ENCODE measurements at places on chromosomes 2 and 18.

GRCh38 chr2:226767056-226767813 is 32.4 kb downstream of the IRS1 start:
- DNase-seq: no peak

DNA sequence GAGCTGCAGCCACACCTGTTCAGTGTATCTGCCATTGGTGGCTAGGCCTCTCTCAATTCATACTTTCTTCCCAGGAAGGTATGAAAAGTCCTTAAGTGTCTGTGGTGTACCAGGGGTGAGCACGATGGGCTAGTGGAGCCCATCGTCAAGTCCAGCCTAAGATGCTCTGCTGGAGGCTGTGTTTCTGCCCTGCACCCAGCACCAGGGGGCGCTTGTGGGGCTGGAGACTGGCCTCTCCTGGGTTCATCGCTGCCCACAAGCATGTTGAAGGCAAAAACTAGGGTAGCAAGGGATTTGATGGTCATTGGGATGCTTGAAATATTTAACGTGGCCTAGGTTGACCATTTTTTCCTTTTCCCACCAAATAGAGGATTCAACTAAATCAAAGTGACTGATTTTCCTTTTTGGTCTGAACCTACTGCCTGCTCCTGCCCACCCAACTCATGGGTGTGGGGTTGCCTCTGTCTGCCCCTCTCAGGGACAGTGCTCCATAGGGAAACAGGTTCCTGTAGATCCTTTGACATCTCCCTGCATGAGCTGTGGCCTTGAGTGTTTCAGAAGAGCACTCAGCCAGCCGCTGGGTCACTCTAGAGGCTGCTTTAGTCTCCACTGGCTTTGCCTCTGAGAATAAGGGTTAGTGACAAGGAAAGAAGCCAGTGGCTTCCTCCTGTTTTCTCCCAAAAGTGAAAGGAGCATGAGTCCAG is 59.0 kb downstream of the TPGS2 start:
- no peak for DNase-seq

DNA sequence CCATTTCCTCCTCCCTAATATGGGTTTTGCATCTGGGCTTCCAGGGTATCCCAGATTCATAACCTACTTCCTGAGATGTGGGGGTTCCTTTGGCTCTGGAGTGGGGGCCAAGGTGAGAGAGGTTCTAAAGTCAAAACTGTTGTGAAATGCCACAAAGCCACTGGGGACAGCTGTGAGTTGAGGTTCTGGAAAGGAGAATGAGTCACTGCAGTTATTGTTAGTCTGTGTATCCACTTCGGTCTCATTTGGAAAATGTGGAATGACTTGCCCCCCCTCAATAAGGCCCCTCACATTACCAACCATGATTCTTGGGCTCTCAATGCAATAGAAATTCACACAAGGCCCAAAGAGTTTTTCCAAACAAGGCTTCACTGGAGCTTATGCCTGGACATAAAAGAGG is 51.1 kb upstream of the LGALSL start:
- DNase-seq: no peak

GRCh38 chr2:199499005-199499404 is 41.3 kb upstream of the SATB2 start:
- DNase-seq: no peak

GRCh38 chr18:55406451-55406991 is 181.5 kb downstream of the TCF4 start:
- DNase-seq: no peak

DNA sequence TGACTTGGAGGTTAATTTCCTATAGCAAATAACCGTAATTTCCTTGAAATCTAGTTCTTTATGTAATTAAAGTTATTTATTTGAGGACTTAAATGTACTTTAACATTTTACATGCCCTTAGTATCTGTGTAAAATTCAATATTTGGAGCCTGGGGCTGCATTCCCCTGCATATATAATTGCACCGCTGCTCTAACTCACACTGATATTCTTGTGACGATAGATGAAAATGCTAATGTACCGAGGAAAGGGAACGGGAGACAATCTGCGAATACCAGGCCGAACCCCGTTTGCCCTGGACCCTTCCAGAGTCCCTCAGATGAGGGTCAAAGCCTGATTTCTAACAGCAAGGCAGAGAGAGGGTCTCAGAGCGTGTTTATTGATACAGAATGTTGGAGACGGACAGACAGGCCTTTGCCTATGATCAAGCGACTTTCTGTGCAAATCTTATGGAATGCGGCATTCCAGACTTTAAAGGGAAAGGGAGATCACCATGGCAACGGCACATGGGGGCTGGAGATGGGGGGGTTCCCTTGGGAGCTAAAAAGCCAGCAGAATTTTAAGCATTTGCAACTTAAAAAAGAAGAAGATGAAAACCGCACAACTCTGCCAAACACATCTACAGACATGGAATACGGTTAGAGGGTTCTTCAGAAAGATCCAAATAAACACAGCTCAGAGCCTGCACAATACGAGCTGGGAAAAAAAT is 57.6 kb upstream of the TWIST2 start:
- no peak for DNase-seq

GRCh38 chr2:169664600-169664977 is 29.6 kb downstream of the CFAP210 start:
- DNase-seq: no peak

DNA sequence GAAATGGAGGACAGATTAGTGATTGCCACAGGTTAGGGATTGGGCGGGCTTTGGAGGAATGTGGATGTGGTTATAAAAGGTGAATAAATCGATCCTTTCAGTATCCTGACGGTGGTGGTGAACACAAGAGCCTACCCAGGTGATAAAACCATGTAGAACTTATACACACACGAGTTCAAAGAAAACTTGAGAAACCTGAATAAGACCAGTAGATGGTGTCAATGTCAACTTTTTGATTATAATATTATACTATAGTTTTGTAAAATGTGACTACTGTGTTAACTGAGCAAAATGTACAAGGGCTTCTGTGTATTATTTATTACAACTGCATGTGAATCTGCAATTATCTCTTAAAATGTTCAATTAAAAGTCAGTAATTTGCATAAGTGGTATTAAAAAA is 136.3 kb downstream of the ERBB4 start:
- DNase-seq: no peak

GRCh38 chr2:15684161-15685039 is 92.7 kb downstream of the DDX1 start:
- no peak for DNase-seq

DNA sequence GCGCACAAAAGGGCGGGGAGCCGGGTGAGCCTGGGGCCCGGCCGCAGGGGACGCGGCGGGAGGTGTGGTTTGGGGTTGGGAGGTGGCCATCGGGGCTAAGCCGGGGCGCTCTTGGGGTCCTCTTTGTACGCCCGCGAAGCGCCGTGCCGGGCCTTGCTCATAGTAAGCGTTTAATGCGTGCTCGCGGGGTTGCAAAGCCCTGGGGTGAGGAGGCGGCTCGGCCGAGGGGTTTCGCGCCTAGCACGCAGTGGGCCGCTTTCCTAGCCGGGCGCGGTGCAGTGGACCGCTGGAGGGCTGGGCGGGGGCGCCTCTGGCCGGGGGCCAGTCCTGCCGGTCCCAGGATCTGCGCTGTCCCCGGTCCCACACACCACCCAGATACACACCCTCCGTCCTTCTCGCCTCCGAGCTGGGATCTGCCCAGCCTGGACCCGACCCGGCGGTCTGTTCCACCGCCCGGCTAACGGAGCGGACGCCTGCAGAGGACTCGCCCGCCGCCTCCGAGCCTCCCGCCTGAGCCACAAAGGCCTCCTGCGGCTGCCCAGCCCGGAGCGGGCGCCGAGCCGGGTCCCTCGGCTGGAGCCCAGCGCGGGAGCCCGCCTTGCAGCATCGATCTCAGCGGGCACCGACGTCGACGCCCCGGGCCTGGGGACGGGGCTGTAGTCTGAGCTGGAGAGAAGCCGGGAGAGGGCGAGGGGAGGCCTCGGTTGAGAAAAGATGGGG is 564 bp downstream of the DPYSL5 start:
- DNase-seq: no peak

DNA sequence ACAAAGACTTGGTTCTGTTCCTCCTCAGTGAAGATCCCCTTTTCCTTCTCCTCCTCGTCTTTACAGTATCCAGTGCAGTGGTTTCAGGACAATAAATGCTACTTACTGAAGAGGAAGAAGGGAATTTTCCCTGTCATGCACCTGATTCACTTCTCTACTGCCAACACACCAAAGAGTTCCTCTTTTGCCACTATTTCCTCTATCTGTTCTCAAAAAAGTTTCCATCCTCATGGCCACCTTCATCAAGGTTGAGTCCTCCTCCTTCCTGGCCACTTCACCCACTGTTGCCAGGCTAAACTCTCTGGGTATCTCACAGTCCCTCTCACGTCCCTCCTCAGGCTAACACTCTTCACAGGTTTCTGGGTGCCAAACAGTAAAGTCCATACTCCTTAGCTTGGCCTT is 41.7 kb downstream of the PLEKHM3 start:
- DNase-seq: no peak

- no peak for DNase-seq
These were observed 408.1 kb downstream of the THSD7B start for GRCh38 chr2:137173463-137173862.

GRCh38 chr2:226758921-226759640 is 40.5 kb downstream of the IRS1 start:
- no peak for DNase-seq

DNA sequence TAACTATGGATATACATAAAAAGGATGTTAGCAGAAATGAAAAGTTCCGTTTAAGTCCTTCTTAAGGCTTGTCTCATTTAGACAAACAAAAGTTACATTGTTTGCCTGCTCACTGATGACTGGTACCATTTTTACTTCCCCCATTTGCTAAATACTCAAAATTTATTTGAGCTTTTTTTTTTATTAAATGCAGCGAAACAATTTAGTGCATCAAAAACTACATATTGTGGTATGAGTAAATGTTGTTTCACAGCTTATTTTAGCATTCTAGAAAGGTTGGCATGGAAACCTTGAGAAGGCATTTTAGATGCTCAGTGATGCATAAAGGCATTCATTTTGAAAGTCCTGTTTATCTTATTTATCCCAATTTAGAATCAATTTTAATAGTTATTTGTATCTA is 100.0 kb downstream of the MAP2 start:
- DNase-seq: no peak

- no peak for DNase-seq
These were observed 162.1 kb downstream of the MYO3B start for GRCh38 chr2:170339750-170340692.

- no peak for DNase-seq
These were observed 185.8 kb upstream of the HS6ST1 start for GRCh38 chr2:128504246-128505149.

DNA sequence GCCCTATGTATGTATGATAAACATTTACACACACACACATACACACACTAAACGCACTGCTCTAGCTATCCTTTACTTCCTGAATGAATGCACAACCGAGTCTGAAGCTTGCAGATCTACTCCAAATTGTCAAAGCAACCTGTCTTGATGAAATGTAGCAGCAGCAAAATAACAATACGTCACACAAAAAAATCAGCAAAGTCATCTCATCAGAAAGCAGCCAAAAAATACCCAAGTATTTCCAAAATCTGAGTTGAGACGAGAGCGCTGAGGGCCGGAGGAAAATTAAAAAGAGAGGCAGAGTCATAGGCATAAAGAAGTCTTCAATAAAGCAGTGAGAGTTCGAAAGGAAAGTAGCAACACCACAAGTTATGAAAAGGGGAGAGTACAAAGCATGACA is 67.7 kb downstream of the ZNF521 start:
- no peak for DNase-seq

- DNase-seq: no peak
These were observed 6.1 kb downstream of the SMAD7 start for GRCh38 chr18:48944634-48945033.

- DNase-seq: no peak
These were observed 25.8 kb downstream of the SPEG start for GRCh38 chr2:219460424-219460926.

- DNase-seq: no peak
These were observed 1.1 kb upstream of the GAL3ST2 start for GRCh38 chr2:241775223-241776177.

- DNase-seq: no peak
These were observed 40.0 kb downstream of the MOGAT1 start for GRCh38 chr2:222711315-222711940.

DNA sequence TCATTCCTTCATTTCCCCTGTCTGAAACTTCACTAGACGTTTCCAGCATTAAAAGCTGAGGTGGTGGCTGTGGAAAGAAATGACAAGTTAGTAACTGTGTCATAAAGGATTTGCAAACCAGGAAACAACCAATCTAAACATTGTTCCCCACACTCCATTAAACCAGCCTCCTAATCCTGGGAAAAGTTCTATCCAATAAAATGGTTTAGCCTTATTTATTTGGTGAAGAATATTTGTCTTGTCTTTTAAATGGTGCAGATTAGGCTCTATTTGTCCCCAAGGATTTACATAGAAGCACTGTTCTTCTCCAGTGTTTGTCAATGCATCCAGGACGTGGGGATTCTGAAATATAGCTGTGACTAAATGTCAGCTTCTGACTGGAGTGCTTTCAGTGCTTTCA is 10.5 kb upstream of the DPP4 start:
- DNase-seq: no peak

- DNase-seq: no peak
These were observed 41.9 kb upstream of the LIMS1 start for GRCh38 chr2:108492364-108492763.

GRCh38 chr2:232611559-232612218 is 21.7 kb upstream of the EFHD1 start:
- DNase-seq: peak; percentile 70

DNA sequence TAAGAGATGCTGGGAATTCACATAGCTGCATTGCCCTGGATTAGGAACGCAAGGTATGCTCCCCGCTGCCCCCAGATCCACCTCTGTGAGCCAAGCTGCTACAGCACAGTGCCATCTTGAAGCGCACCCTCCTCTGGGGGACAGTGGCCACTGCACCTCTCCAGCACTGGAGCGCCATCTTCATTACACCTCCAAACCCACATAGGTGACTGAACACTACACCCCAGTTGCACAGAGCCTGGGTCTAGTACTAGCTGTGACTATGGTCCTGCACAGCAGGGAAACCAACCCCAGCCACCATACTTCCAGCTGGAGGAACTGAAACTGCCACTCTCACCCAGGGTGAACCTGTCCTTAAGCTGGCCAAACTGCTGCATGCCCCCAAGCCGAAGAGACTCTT is 84.6 kb downstream of the TMEM237 start:
- no peak for DNase-seq

DNA sequence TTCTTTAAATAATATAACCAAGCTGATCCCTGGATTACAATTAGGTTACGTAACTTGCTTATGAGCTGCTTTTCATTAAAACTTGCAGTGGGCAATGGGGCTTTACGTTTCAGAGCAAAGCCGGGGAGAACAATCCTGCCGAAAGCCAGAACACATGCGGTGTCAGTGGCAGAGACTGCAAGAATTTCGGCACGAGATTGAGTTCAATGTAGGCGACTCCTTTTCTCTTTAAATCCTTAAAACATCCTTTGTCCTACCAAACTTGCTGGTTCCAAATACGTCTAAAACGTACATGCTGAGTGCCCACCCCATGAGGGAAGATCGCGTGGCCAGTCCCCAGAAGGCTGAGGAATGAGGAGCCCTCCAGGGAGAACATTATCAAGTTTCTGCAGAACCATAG is 36.8 kb upstream of the NCOA1 start:
- no peak for DNase-seq
